ELR (cell line): ENCODE measurements at places on chromosomes 4 and X.

DNA sequence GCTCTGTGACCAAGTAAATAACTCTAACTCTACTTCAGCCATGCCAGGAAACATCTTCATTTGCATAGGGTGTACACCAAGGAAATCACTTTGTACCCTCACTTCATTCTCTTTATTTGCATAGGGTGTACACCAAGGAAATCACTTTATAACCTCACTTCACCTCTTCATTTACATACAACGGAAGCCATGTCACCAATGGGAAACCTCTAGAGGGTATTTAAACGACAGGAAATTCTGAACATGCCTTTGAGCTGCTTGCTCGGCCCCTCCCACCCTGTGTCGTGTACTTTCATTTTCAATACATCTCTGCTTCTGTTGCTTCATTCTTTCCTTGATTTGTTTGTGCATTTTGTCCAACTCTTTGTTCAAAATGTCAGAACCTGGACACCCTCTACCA, 848.1 kb upstream of the FRG1 start:
- DNase-seq: peak; percentile 21

DNA sequence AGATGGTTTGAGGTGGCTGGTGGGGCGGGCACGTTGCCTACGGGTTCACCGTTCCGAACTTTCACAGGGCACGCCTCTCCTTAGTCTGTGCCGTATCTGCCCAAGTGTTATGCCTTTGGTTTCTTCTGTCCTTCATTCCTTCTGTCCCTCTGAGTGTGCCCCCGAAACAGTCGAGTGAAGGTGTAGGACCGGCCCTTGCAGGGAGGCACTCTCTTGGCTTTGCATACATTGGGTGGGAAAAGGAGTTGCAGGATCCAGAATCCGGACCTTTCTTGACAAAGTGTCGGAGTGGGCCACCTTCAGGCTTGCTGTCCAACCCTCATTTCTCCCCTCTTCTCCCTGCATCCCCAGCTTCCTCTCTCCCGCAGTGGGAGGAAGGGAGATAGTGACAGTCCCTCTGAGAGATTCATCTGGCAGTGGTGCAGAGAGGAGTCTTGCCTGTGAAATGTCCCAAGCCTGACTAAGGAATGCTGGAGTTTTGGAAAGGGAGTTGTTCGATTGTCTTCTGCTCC, 569 bp downstream of the ARFIP1 start:
- DNase-seq: peak; percentile 52

DNA sequence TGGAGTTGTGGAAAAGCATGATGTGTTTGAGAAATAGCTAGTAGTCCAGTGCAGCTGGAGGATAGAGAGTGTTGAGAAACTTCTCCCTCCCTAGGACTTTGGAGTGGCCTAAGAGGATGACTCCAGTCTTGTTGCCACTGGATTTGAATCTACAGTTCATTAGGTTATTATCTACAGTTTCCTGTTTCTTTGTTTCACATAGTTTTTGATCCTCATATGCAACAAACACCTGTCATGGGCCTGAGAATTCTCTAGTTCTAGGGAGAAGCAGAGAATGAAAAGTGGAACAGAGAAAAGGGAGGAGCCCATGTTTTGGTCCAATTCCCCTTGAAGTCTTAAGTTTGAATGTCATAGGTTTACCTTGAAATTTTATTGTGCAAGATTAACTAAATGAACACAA, 73.6 kb upstream of the TBC1D9 start:
- no peak for DNase-seq

DNA sequence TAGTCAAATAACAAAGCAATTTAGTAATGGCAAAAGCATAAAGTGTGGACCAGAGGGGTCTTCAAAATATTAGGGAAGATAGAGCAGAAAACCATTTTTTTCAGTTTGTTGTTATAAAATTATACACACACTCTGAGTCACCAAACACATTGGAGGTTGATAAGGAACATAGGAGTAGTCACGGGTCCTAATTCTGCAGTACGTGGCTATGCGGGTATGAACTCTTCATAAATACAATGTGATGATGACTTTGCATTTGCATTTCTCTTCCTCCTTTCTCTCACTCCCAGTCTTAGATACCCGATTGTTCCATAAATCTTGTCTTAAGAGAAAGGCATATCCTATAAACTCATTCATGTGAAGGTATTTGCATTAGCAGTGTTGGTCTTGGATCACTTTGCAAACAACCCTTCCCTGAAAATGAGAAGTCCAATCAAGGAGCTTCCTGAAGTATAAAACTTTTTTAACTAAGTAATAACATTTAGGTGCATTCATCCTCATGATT, 223.6 kb downstream of the PALLD start:
- DNase-seq: no peak

- peak; percentile 2 for DNase-seq
Observed at GRCh38 chrX:149274516-149275105, 230.5 kb downstream of the IDS start.

GRCh38 chr4:120056246-120056645, 10.4 kb downstream of the MAD2L1 start:
- DNase-seq: peak; percentile 45

DNA sequence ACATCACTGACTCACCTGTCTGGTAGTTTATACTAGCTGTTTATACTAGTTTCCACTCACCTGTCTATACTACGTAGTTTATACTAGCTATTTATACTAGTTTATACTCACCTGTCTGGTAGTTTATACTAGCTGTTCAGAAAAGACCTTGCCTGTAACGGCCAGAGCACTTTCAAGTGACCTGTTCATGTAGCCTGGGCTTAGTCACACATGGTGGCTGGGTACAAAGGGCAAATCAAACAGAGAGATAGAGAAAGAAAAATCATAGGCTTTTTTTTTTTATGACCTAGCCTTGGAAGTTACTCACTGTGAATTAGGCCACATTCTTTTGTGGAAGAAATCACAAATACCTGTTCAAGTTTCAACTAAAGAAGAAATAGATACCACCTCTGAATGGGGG, 30.7 kb upstream of the SPANXN4 start:
- DNase-seq: no peak
